ENCODE measurements at places on chromosomes 11 and 22.

GRCh38 chr11:131284041-131284440, 86.4 kb upstream of the NTM start:
- no peak overlapping the region for H3K4me3 ChIP-seq
- no peaks in the 10 kb centered on the region for H3K27me3 ChIP-seq
- H3K36me3 ChIP-seq: no peaks in the 10 kb centered on the region

DNA sequence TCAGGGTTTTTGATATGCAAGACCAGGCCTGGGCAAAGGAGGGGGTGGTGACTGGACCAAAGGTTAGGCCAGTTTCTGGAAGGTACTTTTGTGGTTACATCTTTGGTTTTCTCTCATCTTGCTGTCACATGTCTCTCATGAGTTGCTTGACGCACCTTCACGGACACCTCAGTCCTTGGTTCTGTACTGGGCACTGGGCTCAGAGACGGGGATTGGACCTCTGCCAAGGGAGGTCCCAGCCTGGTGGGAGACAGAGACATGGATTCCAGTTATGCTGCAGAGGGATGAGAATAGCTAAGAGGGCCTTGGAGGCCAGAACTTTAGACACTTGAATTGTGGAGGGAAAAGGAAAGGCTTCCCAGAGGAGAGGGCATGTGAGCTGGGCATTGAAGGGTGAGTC, 1.7 kb downstream of the USP35 start:
- H3K27me3 ChIP-seq: no peaks in the 10 kb centered on the region
- H3K4me3 ChIP-seq: peak overlapping the region; percentile 99
- no peak for DNase-seq

DNA sequence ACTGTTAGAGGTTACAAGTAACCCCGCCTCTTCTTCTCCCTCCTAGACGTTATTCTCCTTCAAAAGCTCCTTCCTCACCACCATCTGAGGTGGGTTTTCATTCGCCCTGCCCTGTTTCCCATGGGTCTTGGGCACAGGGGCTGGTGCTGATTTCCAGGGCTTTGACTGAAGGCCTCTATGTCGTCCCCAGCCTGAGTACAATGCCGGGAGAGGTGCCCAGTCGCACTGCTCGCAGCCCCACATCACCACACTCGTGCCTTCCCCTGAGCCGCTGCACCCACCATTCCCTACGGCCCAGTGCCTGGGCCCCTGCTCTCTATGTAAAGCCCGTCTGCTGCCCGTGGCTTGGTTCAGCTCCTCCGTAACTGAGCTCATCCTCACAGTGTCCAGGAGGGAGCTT, 169.8 kb downstream of the DSCAML1 start:
- H3K36me3 ChIP-seq: no peaks in the 10 kb centered on the region
- DNase-seq: no peak
- peaks cover 51% of the 10 kb centered on the region for H3K27me3 ChIP-seq
- H3K27ac ChIP-seq: no peak overlapping the region
- H3K4me3 ChIP-seq: no peak overlapping the region

DNA sequence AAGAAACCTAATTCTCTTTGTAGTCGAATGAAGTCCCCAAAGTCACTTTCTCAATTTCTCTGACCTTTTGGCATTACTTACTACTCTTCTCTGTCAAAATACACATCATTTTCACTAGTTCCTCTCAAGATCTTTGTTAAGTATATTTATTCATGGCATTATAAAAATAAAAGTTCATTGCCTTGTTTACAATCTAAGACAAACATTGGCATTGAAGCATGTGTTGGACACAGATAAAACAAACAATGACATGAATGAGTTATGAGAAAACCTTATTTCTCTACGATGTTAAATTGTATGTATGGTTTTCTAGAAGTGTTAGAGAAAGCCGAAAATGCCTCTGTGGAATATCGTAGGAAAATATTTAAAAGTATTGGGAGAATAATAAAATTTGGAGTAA, 8.6 kb upstream of the OR51G1 start:
- H3K4me1 ChIP-seq: no peaks in the 10 kb centered on the region
- no peak overlapping the region for H3K27ac ChIP-seq
- no peaks in the 10 kb centered on the region for H3K36me3 ChIP-seq
- DNase-seq: no peak
- H3K27me3 ChIP-seq: peaks cover 9% of the 10 kb centered on the region
- H3K4me3 ChIP-seq: no peak overlapping the region

DNA sequence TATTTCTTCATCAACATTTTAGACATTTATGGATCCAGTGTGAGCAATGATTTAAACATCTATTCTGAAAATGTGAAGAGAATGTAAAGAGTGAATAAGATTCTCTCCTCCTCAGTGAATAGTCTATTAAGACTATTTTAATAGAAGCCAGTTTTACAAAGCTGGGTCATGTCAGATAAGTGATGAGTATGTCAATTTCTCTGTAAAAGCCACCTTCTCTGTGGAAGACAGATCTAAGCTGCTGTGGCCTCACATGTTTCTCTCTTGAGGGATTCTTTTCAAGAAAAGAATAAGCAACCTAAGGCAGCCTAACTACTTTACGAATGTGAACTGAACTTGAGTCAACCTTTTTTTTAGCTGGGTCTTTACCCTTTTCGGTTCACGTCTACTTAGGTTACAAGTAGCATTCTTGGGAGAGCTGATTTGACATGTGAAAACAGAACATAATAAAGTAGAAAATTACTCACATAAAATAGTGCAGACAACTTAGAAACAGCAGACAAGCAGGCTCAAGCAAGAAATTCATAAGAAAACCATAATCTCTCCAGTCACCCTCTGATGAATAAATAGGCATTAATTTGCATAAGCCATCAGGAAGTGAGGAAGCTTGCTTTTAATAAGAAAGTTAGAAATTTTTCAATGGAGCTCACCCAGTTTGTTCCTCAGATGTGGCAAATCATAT, 9.9 kb downstream of the CTSC start:
- H3K4me1 ChIP-seq: peaks cover 82% of the 10 kb centered on the region
- H3K27me3 ChIP-seq: no peaks in the 10 kb centered on the region
- H3K4me3 ChIP-seq: peak overlapping the region; percentile 40
- H3K27ac ChIP-seq: peak overlapping the region; percentile 12
- DNase-seq: no peak

DNA sequence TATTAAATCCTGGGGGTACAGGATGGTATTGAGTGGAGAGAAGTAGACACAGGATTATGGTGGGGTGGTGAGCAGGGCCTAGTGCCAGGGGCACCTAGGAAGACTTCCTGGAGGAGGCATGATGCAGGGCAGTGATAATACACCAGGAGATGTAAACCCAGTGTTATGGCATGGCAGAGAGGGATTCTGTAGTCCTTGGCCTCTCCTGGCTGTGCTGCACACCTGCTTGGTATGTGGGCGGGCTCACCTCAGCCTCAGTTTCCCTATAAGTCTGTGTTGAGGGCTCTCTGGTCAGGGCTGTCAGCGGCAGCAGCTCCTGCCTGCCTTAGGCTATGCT, 2.2 kb downstream of the PDXP start:
- H3K4me3 ChIP-seq: peak overlapping the region; percentile 76
- H3K27me3 ChIP-seq: no peaks in the 10 kb centered on the region
- H3K4me1 ChIP-seq: peaks cover 41% of the 10 kb centered on the region
- no peak for DNase-seq
- H3K27ac ChIP-seq: peak overlapping the region; percentile 46

GRCh38 chr11:96317985-96318384, 25.0 kb downstream of the MAML2 start:
- DNase-seq: no peak
- H3K4me3 ChIP-seq: peak overlapping the region; percentile 28
- no peaks in the 10 kb centered on the region for H3K27me3 ChIP-seq
- H3K36me3 ChIP-seq: peaks cover 4% of the 10 kb centered on the region
- peaks cover 72% of the 10 kb centered on the region for H3K4me1 ChIP-seq

DNA sequence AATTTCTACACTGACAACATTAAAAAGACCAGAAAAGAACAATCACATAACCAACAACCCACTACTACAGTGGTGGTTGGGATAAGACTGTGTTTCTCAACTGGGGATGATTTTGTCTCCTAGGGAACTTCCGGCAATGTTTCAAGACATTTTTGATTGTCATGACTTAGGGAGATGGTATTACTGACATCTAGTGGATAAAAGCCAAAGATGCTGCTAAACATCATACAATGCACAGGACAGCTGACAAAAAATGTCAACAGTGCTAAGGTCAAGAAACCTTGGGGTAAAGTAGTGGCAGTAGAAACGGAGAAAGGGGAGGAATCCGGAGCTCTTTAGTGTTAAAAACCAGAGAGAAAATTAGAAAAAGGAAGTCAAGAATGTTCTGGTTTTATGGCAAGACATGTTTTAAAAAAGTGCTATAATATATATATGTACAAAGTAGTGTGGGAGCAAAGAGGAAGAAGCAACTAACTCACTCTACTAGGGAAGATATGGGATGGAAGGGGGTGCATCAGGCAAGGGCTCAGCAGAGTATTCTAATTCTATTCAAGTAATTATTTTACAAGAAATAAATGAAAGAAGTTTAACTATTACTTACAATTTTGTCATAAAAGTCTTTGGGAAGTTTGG, 37.2 kb downstream of the CKAP5 start:
- H3K4me1 ChIP-seq: no peaks in the 10 kb centered on the region
- no peaks in the 10 kb centered on the region for H3K27me3 ChIP-seq
- H3K4me3 ChIP-seq: no peak overlapping the region
- no peak overlapping the region for H3K27ac ChIP-seq
- no peak for DNase-seq
- H3K36me3 ChIP-seq: peaks cover 38% of the 10 kb centered on the region

DNA sequence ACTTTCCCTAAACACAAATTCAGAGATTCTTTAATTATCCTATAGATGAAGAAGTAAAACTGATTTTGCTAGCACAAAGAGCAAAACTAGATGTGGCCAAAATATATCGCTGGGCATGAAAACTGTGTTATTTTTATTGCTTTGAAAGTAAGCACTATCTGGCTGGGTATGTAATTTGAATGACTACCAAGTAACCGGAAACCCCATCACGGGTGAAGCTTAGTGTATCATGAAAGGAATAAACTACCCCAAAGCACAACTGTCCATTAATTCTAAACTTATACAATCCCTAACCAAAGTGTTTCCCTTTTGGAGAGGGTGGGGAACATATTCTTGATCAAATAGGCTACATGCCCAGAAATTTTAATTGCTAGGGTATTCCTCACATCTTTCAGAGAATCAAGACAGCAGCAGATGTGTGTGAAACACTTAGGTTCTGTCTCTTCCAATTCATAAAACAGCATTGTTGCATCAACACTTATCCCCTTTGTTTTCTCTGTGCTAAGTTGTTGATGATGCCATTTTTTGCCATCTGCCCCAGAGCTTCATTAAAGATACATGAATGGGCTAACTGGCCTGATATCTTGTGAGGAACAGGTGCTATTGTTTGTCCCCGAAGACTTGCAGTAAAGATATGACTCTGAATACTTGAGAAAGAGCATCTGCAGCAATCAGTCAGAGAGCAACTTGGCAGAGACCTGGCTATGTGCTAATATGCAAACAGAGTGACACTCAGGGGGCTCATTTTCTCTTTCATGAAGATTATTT, 238.2 kb downstream of the SOX6 start:
- H3K4me3 ChIP-seq: no peak overlapping the region
- no peaks in the 10 kb centered on the region for H3K27me3 ChIP-seq
- H3K4me1 ChIP-seq: no peaks in the 10 kb centered on the region
- no peak overlapping the region for H3K27ac ChIP-seq

- H3K27me3 ChIP-seq: no peaks in the 10 kb centered on the region
- peak; percentile 25 for DNase-seq
- H3K27ac ChIP-seq: peak overlapping the region; percentile 90
- peaks cover 36% of the 10 kb centered on the region for H3K4me1 ChIP-seq
- peak overlapping the region; percentile 83 for H3K4me3 ChIP-seq
These were observed 5.8 kb downstream of the ARSA start for GRCh38 chr22:50621948-50622722.

DNA sequence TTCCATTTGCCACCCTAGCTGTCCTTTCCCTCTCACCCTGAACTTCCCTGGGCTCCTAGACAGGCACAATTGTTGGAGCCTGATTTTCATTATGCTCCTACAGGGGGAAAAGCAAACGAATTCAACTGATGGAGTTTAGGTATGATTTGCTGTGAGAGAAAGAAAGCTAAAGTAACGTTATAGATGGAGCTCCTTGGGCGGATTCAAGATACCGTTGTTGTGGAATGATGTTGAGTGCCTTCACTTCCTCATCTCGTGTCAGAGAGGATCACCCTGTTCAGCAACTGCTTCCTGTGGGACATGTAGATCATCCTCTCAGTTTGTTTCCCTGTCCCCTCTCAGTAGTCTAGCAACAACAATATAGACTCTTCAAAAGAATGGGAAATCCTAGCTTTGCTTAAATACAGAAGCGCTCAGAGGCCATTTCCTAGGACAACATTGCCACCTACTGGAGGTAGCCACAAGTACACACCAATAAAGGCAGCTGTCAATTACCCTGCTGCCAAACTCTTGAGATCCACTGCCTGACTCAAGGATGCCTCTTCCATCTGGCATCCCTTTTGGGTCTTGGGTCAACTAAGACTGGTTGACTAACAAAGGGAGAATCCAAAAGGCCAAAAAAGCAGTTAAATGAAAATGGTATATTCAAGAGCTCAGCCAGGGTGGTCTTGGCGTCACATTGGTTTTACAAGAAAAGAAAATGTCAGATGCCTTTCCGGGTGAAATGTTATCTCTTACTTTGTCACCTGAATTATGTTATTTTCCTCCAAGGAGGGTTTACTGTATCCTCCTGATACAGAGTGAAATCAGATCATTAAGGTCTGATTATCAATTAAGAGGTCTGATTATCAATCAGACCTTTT, 13.5 kb upstream of the DTX4 start:
- no peak overlapping the region for H3K4me3 ChIP-seq
- H3K27me3 ChIP-seq: peaks cover 34% of the 10 kb centered on the region
- no peaks in the 10 kb centered on the region for H3K36me3 ChIP-seq
- no peaks in the 10 kb centered on the region for H3K4me1 ChIP-seq

DNA sequence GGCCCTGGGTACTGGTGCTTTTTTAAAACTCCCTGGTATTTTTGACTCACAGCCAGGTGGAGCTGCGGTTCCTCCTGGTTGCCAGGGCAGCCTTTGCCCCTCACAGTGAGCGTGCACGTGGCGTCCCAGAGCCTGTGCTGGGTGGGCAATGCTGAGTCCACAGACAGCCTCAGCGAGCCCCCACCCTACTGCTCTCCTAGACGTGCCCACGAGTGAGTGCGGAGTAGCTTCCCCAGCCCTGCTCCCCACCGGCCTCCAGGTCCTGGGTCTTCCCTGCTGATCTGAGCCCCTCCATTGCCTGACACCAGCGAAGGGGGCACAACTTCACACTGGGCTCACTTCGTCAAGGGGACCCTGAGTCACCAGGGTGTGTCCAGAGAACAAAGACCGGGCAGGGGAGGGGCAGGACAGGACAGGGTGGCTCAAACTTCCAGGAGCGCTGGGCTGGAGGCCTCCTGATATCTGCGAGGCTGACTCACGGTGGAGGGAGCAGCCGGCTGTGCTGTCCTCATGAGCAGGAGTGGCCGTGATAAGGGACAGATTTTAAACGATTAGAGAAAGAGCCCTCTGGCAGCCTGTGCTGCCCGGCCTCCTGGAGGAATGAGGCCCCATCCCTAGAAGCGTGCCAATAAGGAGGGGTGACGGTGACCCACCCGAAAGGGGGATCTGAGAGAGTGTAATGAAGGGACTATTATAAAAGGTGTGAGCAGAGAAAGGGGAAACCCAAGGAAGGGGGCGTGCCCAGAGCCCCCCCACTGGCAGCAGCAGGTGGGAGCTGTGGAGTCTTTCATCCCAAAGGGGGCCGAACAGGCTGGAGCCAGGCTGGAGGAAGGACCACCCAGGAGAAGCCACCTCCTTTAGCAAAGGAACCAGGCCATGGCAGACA, 129.3 kb upstream of the FGF3 start:
- no peak overlapping the region for H3K27ac ChIP-seq
- H3K4me1 ChIP-seq: no peaks in the 10 kb centered on the region
- no peak overlapping the region for H3K4me3 ChIP-seq
- H3K36me3 ChIP-seq: no peaks in the 10 kb centered on the region

GRCh38 chr22:48018346-48018745, 1255.9 kb downstream of the TBC1D22A start:
- DNase-seq: no peak
- peaks cover 77% of the 10 kb centered on the region for H3K27me3 ChIP-seq
- no peaks in the 10 kb centered on the region for H3K36me3 ChIP-seq
- no peak overlapping the region for H3K4me3 ChIP-seq

All from central memory CD8-positive, alpha-beta T cell (primary cell).